Left renal pelvis (tissue), 4 donors: ENCODE measurements at places on chromosomes 12 and 14.
A peak's percentile ranks its signal among the peaks of the same experiment; 100 is the strongest.

DNA sequence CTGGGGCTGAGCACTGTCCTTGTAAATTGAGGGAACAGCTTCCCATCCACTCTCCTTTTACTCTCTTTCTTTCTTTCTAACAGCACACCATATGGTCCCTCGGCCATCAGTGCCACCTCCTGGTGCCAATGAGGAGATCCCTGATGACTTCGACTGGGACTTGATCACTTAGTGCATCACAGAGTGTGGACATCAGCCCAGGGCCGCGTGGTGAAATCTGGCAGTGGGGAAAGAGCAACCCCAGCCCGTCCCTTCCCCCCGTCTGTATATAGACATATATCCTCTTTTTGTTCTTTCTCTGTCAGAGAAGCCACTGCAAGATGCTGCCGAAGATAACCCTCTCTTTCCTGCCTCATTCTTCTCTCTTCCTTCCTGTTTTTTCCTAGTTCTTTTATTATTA lies 13.5 kb downstream of the C3AR1 start:
- no peak for DNase-seq

- DNase-seq: no peak
Observed at GRCh38 chr14:104421892-104422828, 157.4 kb upstream of the C14orf180 start.

DNA sequence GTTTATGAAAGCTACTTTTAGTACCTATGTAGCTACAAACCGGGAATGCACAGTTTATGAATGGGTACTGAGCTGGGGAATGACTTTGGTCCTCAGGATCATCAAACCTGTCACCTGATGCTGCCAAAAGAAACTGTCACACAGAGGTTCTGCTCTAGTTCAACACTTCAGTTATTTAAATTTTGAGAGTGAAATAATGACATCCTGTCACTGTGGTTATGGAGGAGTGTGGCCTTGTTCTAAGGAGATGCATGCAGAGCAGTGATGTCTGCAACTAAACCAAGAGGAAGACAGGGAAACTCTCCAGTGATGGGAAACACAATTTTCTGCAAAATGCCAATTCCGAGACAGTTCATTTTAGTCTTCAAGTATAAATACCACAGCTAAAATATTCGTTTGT lies 4.8 kb upstream of the AEBP2 start:
- no peak for DNase-seq

DNA sequence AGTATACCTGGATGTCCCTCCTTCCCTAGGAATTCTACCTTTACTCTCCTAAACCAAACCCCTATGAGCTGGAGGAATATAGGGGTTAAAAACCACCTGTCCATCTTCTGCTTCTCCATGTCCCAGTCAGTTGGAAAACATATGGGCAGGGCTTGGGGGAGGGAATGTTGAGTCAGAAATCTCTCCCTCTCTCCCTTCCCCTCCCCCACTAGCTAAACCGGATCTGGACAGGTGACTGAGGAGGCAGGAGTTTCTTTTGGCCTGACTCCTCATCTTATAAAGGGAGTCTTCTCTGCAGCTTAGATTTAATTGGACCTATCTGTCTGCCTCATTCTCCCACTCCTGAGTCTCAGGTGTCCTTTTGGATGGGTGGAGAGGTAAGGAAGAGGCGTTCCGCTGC lies 6.1 kb downstream of the ERBB3 start:
- no peak for DNase-seq

GRCh38 chr12:25436206-25437030 lies 116.7 kb downstream of the LMNTD1 start:
- peak; percentile 51 for DNase-seq

DNA sequence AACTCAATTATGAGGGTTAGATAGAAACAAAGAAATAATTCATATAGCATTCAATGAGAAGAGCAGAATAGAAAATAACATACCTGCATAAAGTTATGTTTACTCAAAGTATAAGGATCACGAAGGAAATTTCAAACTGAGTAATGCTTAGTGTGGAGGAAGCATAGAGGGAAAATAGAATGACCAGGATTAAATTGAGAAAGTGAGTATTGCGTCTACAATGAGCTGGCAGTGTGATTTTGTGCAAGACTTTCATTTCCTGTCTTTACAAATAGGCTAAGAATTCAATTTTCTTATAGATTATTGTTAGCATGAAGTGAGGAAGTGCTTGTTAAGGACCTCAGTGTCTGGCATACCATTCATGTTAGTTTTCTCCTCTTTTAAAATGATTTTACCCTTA lies 12.0 kb downstream of the ADGRD1 start:
- DNase-seq: no peak

DNA sequence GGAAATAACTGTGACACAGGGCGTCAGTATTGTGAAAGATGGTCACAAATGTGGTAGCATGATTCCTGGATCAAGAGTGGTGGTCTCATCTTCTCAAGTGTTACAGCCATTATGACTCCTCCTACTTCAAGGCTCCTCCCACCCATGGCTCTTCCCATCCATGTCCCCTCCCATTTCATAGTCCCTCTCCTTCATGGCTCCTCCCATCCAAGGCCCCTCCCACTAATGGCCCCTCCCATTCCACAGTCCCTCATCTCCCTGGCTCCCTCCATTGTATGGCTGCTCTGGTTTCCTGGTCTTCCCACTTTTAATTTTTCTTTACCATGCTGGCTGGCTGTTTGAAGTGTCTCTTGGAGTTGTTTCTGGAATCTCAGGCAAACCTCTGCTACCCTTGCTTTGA lies 1375.2 kb upstream of the TMEM132C start:
- no peak for DNase-seq
